ENCODE measurements at places on chromosomes 2 and 18. TPM values are rescaled to one million over a fixed set of nuclear protein-coding genes. Genes with fewer than 3 reads are reported as not detected.

The MAPRE3 gene
- 7.8 TPM for total RNA-seq

- DNase-seq = no peak
Observed at GRCh38 chr2:214713080-214713830, 96.2 kb downstream of the BARD1 start.

The ALPP gene
- 0.09 TPM for total RNA-seq

DNA sequence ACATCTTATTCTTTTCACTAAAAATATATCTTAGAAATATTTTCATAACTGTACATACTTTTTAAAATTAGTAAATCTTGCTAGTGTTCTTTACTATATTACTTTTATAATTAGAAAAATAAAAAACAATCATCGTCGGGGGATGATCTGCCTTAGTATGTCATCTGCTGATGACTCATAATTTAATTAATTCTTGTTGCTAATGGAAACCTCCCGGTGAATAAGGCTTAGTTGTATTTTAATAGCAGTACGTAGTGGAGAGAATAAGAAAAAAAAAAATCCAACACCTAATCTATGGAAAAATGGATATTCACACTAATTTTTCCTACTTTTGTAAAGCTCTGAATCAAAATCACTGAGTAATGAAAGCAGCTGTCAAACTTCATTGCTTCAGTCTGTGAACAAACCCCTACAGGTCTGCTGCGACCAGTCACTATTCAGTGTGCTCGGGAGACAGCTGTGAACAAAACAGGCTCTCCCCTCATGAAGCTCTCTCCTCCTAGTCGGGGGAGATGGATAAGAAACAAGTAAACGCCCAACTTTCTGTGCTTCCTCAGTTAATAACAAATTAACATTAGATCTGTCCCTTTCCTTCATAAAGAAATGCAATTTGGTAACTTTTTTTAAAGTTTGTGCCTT, 97.4 kb upstream of the UPP2 start:
- no peak for DNase-seq

DNA sequence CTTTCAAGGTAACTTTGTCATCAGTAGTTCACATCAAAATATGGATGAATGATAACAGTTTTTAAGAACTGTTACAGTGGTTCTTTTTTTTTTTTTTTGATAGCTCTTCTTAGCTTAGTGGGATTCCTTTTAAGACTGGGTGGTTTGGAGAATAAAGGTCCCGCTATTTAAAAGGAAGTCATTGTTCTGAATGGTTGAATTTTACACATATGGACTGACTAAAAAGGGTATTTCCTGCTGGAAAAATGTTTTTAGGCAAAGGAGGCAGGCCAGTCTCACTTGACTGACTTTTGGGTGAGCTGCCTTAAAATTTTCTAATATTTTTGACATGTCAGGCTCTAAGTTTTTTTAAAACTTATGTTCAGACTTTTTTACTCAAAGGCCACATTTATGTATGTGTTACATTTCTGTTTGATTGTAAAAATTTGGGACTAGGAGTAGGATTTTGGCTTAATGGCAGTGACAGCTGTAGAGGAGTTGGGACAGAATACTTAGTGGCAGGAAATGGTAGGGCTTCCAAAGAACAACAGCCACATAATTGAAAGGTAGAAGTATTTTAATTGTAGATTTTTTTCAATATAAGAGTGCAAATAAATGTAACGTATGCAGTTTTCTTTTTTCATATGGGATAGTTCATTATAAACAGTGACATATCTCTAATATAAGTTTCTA, 13.7 kb downstream of the VAPA start:
- peak; percentile 31 for DNase-seq

The TLX2 gene
- total RNA-seq = not detected

- DNase-seq = no peak
Observed at GRCh38 chr2:166891727-166892126, 3.4 kb downstream of the XIRP2 start.

The MAL gene
- total RNA-seq = 2.4 TPM

DNA sequence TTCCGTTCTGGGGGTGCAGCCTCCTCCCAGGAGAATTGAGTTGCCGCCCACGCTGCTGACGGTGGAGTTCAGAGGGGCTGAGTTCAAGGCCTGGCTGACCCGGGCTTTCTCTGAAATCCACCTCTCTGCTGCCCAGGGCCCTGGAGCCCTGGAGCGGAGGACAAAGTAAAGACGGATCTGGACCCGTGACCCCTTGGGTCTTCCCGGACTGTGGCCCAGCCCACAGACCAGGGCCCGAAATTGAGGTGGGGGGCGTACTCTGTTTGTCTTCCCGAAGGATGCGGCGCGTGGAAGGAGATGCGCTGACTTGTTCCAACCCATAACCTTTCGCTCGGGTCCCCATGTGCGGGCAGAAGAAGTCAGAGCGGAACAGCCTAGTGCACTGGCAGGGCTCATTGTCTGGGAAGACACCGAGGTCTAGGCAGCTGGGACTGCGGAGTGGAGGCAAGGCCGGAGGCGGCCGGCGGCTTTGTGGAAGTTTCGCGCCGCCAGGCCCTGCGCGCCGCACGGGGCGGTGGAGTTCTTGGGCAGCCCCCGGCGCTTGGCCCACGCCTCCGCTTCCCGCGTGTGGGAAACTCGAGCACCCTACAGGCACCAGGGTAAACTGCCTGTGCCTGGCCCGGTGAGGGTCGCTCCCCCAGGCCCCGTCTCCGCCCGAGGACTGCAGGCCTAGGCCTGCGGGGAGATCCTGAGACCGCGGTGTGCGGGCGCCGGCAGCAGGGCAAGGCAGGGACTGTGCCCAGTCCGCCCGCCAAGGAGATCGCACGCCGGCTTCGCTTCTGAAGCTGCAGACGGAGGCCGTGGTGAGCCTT, 9.8 kb downstream of the POU3F3 start:
- no peak for DNase-seq

DNA sequence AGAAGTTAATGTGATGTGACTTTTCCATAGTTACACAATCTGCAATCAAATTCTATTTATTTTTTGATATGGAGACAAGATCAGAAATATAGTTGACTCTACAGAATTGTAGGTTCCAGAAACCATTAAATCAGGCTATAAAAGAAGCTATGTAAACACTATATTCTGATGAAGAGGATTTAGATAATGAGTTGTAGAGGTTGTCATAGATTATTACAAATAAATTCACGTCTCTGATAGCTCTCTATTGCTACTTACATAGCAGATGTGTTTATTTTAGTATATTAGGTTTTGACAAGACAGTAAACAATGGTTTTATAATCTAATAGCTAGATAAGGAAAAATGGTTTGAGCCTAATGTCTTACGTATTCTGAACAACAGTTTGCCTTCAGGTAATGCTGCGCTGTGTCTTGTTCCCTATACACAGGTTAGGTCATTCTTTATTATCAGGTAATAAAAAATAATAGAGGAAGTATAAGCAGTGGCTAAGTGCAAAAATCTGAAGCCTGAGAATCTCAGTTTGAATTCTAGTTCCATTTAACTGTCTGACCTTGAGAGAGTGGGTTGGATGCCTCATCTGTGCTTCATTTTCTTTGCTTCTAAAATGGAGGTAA, 93.4 kb downstream of the PPP1R1C start:
- DNase-seq = no peak

The HMSD gene
- total RNA-seq = not detected

DNA sequence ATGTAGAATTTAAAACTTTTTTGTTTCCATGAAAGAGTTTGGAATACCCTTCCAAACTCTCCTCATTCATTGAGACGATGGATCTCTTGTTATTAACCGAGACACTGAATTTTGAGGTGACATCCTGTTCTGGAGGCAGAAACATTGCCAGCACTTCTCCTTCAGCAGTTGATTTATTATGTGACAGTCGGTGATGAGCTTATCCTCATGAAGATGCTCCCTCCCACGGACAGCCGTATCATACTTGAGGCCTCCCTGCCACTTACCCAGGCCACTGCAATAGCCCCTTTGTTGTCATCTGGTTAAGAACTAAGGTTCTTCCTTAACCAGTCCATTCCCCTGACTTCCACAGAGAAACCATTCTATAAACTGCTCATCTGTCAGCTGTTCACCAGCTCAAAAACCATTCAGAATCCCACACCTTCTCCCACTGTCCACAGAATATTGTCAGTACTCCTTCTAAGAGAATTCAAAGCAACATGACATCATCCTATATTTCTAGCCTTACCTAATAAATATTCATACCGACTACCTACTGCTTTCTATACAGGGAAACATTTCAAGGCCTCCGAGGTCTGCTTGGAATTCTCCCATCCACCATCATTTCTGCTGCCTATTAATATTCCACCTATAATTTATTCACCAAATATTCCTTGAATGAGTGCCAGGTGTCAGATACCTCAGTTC, 139.0 kb upstream of the TRIB2 start:
- no peak for DNase-seq

The CHAC2 gene
- 1.4 TPM for total RNA-seq

The TUBA4B gene
- total RNA-seq = 0.04 TPM

The METTL5 gene
- total RNA-seq = 42.4 TPM

- DNase-seq = no peak
Observed at GRCh38 chr2:232836934-232837333, 33.1 kb upstream of the SNORC start.

GRCh38 chr2:217168496-217168895, 308.6 kb upstream of the TNP1 start:
- peak; percentile 92 for DNase-seq

The USP37 gene
- total RNA-seq = 11.0 TPM

GRCh38 chr2:120289221-120289906, 36.7 kb downstream of the RALB start:
- no peak for DNase-seq

- peak; percentile 30 for DNase-seq
Observed at GRCh38 chr2:207230261-207231105, 64.7 kb upstream of the KLF7 start.

GRCh38 chr18:67525328-67526099, 9.0 kb upstream of the DSEL start:
- peak; percentile 99 for DNase-seq

DNA sequence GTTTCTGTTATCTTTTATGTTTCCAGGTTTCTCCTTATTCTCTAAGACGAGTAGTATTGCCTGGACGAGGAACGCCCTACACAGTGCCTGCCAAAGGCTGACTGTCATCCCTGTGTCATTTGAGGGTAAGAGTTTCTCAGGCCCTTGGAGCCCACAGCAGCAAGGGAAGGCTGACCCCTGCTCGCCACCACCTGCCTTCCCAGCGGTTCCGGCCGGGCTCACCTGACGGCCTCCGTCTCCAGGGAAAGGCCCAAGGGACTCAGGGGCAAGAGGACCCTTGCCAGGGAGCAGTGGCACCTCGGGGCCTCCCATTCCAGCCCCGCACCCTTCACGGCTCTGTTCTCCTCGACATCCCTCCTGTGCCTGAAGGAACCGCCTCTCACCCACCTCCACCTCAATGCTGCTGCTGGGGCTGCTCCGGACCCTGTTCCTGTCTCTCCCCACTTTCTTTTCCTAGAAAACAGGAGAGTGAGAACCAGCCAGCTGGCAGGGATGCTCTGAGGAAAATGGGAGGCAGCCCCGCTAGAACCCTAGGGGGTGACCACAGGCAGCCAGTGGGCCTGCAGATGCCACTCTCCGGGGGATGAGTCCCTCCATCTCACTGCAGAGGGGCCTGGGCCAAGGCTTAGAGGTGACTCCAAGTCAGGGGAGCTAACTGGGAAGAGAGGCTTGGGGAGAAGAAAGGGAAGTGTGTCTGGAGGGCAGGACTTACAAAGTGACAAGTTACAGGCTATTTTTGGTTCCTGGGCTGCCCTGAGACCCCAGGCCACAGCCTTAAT, 1.9 kb downstream of the LIMS2 start:
- no peak for DNase-seq
